Kidney epithelial cell (primary cell): ENCODE measurements at places on chromosomes 16 and 17. TPM values are rescaled to one million over a fixed set of nuclear protein-coding genes. Genes with fewer than 3 reads are reported as not detected.

The EPX gene
- total RNA-seq, result not detected in 2 replicates

DNA sequence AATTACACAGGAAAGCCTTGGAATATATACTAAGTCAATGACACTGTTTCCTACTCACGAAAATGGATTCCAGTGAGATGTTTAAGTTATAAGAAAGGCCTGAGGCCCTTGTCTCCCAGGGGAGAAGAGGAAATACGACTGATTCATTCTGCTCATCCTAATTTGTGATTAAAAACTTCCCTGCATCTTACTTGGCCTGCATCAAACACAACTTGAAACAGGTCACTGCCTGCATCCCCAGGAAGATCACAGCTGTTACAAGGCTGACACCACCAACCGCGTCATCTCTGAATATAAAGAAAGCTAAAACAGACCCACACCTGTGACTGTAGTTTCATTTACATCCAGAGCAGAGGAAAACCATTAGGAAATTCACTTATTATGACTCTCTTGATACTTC, 121.9 kb downstream of the DNAH3 start:
- no peak for DNase-seq

DNA sequence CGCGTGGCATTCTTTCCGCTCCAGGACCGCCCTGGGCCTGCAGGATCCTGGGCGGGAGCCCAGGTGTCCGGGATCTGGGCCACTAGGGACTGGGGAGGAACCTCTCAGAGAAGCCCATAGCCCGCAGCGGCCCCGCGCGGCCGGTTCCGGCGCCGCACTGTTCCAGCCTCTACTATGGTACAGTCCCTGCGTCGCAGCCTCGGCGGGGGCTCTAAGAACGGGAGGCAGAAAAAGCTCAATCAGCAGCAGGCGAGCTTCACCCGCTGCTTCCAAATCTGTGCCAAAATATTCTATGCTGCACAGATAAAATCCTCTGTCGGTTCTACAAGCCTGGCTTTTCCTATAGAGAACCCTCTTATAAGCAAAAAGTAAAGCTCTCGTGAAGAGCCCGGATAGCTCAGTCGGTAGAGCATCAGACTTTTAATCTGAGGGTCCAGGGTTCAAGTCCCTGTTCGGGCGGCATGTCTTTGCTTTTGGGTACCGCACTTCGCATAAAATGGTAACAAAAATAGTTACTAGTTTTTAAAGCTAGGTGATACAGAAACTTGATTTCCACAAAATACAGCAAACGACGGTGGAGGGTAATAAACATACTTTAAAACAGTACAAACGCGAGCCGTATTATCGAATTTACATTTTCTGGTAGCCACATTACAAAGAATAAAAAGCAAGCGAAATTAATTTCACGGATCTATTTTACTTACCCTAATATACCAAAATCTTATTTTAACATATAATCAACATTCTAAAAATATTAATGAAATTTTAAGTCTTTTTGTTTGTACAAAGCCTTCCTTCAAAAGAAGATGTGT, 661 bp upstream of the ALOXE3 start:
- no peak for DNase-seq

DNA sequence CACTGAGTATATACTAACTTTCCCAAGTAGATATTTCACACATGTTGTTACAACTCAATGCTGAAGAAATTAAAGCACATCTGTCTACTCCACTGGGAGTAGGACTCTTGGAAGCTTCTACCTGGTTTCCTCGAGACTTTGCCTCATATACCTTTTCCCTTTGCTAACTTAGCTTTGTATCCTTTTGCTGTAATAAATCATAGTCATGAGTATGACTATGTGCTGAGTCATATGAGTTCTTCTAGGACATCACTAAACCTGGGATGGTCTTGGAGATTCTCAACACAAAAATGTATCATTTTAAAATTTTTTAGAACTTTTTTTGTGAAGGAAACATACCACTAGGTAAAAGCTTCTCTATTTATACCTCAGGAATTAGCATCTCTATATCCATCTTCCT, 39.8 kb downstream of the ABCA5 start:
- no peak for DNase-seq

The RNF112 gene
- 0.08 TPM in 1 of 2 replicates, not detected in the other for total RNA-seq

GRCh38 chr17:40346765-40347158, 17.8 kb downstream of the GJD3 start:
- no peak for DNase-seq

GRCh38 chr17:42112552-42113176, at the start of gene DHX58:
Gene DHX58 (minus strand): TSS chr17:42112714. CDS start chr17:42111892, 822 bp downstream.
- DNase-seq, result no peak

The PRSS36 gene
- total RNA-seq, result 0.55 and 1.5 TPM in 2 replicates

GRCh38 chr16:22291860-22292318, 5.3 kb upstream of the POLR3E start:
- DNase-seq, result no peak

The PEMT gene
- 87.2 and 109 TPM in 2 replicates for total RNA-seq

DNA sequence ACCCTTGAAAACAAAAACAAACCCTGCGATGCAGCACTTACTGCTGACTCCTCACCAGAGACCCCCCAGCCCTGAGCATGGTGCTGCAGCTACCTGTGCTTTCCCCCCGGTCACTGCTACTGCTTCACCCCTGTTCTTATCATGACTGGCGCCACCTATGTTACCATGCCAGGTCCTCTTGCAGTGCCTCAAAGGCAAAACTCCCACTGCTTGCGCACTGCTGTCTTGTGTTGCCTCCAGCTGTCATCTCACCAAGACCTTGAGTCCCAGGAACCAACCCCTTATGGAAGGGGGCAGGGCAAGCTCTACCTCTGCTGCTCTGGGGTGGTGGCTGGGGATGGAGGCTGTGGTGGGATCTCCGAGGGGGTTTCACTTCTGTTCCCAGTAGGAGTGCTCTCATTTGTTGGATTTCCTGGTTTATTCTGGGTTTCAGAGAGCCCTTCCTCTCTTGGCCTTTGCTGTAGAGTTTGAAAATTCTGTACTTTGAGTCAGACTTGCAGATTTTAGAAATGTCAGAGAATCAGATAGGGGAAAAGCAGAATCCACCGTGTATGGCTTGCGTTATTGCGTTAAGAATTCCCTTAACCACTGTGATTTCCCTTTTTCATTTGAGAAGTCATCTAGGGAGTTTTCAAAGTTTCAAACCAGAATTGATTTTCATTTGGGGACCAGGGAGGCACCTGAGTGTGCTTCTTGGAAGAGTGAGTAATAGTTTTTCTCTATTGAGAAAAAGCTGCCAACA, 96.6 kb downstream of the SPECC1 start:
- no peak for DNase-seq

- DNase-seq, result no peak
These were observed 38.6 kb upstream of the TOB1 start for GRCh38 chr17:50904518-50905459.

The C16orf92 gene
- not detected in 2 replicates for total RNA-seq

- no peak for DNase-seq
These were observed 109.4 kb downstream of the CDYL2 start for GRCh38 chr16:80695020-80695419.

DNA sequence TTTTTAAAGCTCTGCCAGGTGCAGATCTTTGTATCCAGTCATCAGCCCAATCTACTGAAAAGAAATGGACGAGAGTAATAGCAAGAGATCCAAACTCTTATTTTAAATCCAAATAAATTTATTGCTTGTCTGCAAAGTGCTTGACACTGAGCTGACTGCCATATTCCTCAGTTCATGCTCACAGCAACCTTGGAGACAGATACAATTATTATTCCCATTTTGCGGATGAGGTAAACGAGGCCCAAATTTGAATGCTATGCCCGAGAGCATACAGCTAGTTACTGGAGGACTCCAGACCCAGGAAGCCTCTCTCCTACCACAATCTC, 620 bp downstream of the NOB1 start:
- no peak for DNase-seq

- DNase-seq, result no peak
These were observed 158.3 kb upstream of the ZFHX3 start for GRCh38 chr16:73206151-73206707.

- DNase-seq, result peak; percentile 90
These were observed 8.9 kb downstream of the BAIAP2 start for GRCh38 chr17:81043725-81044427.

GRCh38 chr17:1713878-1714426, 3.8 kb upstream of the TLCD2 start:
- no peak for DNase-seq

The ADGRG3 gene
- not detected in 2 replicates for total RNA-seq

DNA sequence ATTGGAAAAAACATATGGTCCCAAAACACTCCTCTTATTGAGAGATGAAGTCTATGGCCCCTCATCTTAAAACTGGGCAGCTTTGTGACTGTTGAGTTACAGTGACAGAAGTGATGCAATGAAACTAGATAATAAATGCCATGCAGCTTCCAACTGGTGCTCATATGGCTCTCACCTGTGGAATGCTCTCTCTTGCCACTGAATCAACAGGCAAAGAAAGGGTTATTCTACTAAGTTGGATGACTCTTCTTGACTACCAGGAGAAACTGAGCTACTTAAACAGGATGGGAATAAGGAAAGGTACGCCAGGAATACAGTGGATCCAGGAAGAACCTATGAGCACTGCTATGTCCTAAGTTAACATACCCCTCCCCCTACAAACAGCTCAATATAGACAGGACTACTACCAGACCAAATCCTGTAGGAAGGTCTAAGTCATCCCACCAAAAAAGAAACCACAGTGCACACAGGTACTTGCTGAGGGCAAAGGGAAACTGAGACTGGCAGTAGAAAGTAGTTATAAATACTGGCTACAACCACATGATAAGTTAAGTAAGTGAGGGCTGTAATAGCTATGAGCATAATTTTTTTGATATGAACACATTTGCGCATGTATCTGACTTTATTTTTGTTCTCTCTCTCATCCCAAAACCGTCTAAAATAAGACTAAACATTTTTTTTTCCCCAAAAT, 398.5 kb downstream of the ZFHX3 start:
- no peak for DNase-seq

The ABCC12 gene
- total RNA-seq, result not detected in 2 replicates

The CHST5 gene
- total RNA-seq, result 0.07 TPM in 1 of 2 replicates, not detected in the other

The RHBDF1 gene
- 36.0 and 40.2 TPM in 2 replicates for total RNA-seq

DNA sequence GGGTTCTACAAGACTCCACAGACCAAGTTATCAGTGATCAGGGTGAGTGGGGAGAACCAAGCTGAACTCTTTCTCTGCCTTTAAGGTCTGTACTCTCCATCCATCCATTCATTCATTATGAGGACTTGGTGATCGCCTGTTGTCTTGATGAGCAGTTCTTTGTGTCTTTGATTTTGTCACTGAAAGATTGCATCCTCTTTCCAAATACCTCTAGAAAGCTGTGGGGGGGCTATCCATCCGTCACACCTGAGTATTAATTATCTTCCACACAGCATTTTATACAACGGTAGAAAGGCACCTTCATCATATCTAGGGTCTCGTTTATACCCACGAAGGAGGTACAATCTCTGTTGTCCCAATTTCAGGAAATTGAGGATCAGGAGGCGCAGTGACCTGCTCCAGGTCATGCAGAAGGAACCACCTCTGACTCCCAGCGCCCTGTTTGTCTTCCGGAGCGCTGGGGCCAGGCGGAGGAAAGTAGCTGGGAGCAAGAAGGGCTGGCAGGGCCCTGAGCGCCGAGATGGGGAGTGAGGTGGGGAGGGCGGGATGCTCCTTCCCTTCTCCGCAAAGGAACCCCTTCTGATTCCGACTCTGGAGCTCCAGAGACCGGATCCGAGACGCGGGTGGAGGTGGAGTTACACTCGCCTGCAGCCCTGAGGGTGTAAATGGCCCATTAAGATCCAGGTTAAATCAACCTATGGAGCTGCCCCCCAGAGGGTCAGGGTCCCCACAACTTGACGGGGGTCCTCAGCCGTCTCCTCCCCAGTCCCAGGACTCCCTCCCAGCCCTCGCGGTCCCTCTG, 605 bp upstream of the ABAT start:
- DNase-seq, result no peak

DNA sequence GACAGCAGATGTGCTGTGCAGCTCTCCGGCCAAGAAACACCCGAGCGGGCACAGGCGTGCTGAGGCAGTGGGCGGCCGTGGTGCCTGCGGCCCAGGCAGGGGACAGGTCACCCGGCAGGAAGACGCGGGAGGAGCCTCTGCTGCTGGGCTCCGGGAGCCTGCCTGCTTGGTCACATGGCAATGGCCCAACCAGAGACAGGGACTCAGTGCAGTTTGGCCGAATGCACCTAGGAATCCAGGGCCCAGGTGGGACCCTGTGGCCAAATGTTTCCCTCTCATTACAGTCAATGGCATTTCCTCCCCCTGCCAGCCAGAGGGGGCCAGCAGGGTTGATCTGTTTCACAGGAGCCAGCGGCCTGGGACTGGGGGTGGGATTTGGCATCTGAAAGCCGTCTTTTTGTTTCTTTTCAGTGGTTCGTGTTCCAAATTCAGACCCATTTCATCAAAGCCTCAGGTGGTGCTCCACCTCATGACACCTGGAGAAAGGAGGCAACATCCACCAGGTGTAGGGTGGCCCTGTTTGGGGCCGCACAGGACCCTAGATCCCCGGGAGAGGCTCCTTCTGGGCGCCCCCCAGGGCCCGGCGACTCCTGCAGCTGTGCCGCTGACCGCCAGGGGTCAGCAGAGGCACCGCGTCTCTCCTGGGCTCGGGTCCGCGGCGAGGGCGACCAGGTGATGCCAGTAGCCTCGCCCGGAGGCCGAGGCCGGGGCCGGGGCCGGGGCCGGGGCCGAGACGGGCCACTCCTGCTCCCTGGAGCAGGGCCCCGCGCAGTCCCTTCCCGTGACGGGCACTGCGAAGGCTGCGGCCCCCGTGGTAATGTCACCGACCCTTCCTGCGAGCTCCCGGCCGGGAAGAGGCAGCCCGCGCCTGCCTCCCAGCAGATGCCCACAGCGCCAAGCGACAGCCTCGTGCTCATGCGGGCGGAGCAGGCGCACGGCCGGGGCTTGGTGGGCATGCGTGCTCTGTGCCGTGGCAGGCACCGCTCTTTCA, 118.5 kb downstream of the C16orf78 start:
- no peak for DNase-seq

DNA sequence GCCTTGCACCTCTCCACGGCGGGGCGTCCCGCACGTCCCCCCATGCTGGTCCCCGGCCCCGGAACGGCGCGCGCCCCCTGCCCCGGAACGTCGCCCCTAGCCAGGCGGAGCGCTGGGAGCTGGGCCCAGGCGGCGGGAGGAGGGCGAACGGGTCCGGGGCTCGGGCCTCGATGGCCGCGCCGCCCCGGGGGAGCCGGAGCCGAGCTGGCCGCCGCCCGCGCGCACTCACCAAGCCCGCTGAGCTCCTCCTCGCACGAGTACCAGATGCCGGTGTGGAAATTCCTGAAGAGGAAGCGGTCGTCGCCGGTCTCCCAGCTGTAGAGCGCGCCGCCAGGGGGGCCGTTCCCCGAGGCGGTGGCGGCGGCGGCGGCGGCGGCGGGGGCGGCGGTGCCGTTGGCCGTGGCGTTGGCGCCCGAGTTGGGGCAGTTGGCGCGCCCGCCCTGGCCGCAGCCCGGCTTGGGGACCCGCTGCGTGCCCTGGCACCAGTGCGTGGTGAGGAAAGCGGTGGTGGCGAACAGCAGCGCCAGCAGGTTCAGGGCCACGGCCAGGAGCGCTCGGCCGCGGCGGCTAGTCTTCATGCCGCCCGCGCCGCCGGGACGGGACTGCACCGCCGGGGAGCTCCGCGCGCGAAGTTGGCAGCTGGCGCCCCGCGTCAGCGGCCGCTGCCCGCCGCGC, 530 bp downstream of the GSG1L start:
- no peak for DNase-seq

The IRX5 gene
- total RNA-seq, result 1.6 and 2.0 TPM in 2 replicates
